ENCODE measurements at places on chromosomes 11 and 22.

DNA sequence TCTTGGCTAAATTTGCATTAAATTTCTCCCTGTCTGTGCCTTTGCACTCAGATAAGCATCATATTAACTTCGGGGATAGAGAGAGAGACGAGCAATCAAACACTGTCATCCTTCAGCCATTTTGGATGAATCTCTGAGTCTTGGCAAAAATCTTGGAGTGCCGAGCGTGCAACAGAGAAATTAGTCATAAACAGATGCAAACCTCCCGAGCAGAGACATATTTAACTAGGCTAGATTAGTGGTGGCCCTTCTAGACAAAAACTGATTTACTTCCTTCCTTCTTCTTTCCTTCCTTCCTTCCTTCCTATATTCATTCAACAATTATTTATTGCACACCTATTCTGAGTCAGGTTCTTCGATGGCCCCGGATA lies 114.4 kb upstream of the BLID start:
- no peak for DNase-seq

DNA sequence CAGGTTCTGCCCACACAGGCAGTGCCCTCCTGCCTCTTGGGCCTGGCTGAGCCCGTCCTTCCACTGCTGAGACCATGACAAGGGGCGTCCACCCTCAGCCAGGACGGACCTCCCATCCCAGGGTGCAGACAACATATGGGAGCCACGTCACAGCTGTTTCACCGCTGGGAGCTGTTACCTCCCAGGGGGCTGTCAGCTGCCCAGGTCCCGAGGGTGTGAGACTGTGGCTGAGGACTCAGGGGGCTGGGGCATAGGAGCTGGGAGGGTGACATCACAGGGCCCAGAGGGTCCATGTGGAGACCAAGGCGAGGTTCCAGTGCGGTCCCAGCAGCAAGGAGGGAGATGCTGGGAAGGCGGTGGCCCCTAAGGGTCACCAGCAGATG lies 17.9 kb upstream of the CTSD start:
- no peak for DNase-seq

DNA sequence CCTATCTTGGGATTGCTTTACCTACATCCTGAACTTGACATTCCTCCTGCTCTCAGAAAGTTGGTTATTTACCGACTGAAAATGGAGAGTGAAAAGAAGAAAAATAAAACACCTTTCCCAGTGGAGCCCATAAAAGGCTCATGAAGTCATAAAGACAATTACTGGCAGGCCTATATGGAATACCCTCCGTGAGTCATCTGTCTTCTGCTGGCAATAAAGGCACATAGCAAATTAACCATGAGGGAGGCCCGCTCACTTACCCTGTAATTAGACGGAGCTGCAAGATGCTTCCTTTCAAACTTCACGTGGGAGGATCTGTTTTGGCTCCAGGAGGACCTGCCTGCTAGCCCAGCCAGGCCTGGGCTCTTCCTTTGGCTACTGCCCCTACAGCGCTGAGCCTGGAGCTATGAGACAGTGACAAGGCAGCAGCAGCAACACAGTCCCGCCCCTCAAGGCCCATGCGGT lies 540.4 kb downstream of the BUD13 start:
- no peak for DNase-seq

DNA sequence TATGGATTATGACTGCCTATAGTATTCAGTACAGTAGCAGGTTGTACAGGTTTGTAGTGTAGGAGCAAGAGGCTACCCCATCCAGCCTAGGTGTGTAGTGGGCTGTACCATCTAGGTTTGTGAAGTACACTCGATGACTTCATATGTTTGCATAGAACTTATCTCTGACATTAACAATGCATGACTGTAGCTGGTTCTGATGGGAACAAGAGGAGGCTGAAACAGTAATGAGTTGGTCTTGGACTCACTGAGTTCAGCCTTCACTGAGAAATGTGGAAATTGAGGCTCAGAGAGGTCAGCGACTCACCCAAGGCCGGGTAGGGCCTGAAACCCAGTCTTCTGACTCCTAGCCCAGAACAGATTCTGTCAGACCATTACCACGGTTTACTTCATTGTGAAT lies 13.0 kb downstream of the MYO7A start:
- no peak for DNase-seq

GRCh38 chr11:66739983-66740382 lies 11.0 kb upstream of the SPTBN2 start:
- no peak for DNase-seq

- no peak for DNase-seq
These were observed 3.6 kb downstream of the CLTCL1 start for GRCh38 chr22:19287889-19288288.

GRCh38 chr11:69129647-69130046 lies 26.1 kb upstream of the SMIM38 start:
- no peak for DNase-seq

GRCh38 chr22:25080855-25081254 lies 118.8 kb upstream of the CRYBB3 start:
- no peak for DNase-seq

GRCh38 chr22:44001521-44001920 lies 22.6 kb upstream of the PARVB start:
- no peak for DNase-seq

DNA sequence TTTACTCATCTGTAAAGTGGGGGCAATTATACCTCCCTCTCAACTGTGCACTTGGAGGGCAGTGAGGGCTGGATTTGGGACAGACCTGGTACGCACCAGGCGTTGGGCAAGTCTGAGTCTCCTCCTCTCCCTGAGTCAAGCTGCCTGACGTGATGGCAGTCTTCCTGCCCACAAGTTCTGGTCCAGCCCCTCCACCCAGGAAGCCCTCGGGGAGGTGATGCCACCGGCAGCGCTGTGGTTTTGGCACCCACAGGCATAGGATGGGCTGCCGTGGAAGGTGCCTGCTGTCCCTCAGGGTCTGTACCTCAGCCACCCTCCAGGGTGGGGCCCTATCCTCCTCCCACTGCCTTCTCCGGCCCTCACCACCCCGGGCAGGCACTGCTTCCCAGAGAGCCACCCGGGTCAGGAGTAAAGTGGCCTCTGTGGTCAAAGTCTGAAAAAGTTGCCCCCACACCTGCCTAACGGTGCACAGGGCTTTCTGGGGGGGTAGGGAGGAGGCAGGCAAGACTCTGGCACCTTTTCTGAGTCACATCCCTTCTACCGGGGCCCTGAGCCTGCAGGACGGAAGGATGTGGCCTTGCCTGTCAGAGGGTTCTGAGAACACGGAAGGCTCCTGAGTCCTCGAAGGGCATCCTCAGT lies 6.5 kb upstream of the APOBEC3H start:
- no peak for DNase-seq

GRCh38 chr11:111357150-111358037 lies 21.7 kb downstream of the POU2AF1 start:
- DNase-seq: no peak

- no peak for DNase-seq
These were observed 29.0 kb upstream of the LRRC32 start for GRCh38 chr11:76699451-76700091.

DNA sequence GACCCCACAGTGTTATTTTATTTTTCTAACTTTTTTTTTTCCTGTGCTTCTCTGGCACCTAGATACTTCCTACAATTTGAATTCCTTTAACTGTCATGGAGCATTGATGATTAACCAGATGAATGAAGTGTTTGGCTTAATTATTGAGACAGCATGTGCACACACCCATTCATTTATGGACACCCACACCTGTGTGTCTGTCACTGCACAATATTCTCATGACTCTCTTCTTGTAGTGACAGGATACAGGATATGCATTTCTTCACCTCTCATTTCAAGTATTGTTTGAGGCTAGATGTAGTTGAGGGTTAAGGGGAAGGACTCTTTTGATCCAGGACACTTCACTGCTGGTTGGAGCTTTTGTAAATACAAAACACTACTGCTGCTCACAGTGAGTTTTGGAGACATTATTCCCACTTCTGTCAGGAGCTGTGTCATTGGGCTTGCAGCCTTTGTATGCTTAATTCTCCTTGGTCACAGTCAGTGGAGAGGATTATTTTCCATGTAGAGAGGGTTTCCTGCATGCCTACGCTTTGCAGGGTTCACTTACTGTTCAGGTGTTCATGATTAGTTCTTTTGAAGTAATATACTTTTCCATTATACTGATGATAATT lies 33.5 kb downstream of the SPECC1L start:
- no peak for DNase-seq

DNA sequence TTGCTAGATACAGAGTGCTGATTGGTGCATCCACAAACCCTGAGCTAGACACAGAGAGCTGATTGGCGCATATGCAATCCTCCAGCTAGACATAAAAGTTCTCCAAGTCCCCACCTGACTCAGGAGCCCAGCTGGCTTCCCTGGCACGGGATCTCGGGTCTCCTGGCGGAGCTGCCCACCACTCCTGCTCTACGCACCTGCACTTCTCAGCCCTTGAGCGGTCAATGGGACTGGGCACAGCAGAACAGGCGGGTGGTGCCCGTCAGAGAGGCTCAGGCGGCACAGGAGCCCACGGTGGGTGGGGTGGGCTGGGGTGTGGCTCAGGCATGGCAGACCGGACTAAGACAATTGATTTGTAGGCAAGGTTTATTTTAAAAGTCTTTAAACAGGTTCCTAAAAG lies 1365.5 kb downstream of the FAM181B start:
- DNase-seq: no peak

DNA sequence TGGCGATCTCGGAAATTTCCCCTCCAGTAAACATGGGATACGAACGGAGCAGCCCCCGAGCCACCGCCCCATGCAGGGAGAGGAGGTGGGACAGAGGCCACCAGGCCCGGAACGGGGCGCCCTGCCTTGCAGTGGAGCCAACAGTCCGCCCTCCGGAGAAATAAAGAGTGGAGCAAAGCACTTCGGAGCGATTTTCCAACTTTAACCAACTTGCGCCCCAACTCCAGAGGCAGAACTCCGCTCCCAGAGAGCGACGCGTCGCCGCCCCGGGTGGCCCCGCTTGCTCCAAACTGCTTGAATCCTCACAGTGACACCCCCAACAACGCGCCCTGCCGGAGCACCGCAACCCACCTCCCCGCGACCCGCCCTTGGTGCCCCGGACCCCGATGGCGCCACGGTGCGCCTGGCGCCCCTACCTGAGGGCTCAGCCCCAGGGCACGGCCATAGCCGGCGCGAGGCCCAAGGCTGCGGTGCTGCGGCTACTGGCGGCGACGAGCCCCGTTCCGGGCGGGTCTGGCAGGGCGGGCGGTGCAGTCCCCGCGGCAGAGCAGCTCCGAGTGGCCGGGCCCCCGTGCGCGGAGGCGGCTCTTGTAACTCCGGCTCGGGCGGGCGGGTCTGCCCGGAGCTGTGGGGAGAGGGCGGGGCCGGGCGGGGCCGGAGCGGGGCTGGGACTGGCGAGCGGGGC lies at the start of gene AHNAK:
Gene AHNAK (minus strand): TSS at position 563 of the 685 bp plus-strand sequence. CDS start 10,708 bp downstream, outside the sequence.
- peak; percentile 69 for DNase-seq

DNA sequence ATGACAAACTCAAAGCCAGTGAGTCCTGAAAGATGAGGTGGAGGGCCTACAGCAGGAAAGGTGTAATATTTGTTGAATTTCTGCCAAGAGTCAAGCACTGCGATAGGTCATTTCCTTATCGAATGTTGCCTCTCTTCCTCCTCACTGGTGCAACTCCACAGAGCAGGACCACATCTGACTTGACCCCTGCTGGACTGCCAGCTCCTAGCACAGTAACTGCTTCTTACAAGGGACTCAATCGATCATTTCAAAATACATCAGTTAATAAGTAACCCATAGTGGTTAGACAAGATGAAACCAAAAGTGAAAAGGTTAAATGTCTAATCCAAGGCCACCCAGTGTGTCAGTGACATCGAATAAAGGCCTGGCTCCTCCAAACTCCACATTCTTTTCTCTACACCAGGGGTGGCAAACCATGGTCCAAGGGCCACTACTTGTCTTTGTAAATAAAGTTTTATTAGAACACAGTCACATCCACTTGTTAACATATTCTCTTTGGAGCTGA lies 98.5 kb upstream of the CSNK2A3 start:
- DNase-seq: no peak

GRCh38 chr11:71170624-71171423 lies 81.6 kb downstream of the SHANK2 start:
- no peak for DNase-seq

GRCh38 chr11:14551380-14551779 lies 31.2 kb upstream of the PSMA1 start:
- DNase-seq: no peak

DNA sequence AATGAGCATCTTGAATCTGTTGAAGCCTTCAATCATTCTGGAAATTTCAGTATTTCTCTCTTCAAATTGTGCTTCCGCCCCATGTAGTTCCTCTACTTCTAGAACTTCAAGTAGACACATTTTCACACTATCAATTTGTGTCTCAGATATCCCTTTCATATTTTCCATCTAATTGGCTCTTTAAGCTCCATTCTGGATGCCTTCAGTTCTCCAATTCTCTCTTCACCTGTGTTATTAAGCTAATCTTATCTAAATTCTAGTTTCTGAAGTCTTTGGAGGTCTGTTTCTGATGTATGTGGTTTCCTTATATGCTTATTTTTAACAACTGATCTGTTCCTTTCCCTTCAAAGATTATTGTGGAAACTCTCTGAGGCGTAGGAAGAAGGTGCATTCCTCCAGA lies 36.3 kb downstream of the CSTF3 start:
- no peak for DNase-seq

DNA sequence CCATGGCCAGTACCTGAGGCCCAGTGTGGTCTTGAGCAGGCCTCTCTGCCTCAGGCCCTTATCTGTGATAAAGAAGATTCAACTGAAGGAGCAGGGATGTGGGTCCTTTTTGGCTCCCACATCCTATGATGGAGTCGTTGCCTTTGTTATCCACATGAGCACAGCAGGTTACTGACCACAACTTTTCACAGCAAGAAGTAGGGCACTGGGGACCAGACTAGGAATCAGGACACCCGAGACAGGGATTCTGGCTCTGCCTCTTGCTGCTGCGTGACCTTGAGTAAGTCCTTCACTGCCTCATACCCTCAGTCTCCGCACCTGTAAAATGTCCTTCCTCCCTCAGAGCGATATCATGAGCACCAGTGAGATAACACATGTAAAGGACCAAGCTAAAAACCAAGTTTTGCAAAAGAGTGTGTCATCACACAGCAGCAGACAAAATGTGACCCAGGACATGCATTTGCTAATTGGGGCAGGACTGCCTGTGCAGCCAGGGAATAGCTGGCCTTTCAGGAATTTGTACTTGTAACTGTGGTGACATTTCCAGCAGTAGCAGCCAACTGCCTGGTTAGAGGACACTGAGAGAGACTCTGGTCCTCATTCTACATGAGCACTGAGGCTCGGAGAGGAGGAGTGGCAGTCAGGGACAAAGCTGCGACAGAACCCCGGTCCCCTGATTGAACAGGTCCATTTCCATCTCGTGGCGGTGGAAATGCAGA lies 13.2 kb upstream of the SMIM35 start:
- DNase-seq: no peak

- no peak for DNase-seq
These were observed 32.6 kb downstream of the KIAA0930 start for GRCh38 chr22:45207981-45208664.

All from CD14-positive monocyte (primary cell).